Placental pericyte (primary cell): ENCODE measurements at places on chromosomes 7 and 10. TPM values are rescaled to one million over a fixed set of nuclear protein-coding genes. Genes with fewer than 3 reads are reported as not detected.

The CALN1 gene
- total RNA-seq, result not detected in 2 replicates

The AKR1D1 gene
- total RNA-seq, result not detected in 2 replicates

The CTAGE8 gene
- total RNA-seq, result under 0.01 TPM in 2 replicates

The CCNY gene
- 28.9 and 52.5 TPM in 2 replicates for total RNA-seq

The NPY gene
- not detected in 2 replicates for total RNA-seq

The OPALIN gene
- total RNA-seq, result not detected in 2 replicates

The AASS gene
- 27.6 TPM in 2 replicates for total RNA-seq

The PNLIPRP2 gene
- not detected in 2 replicates for total RNA-seq

The GPER1 gene
- total RNA-seq, result 3.4 and 4.8 TPM in 2 replicates

The RP9 gene
- 6.4 and 10.9 TPM in 2 replicates for total RNA-seq

The CTAGE4 gene
- 0.86 and 0.88 TPM in 2 replicates for total RNA-seq

The ANLN gene
- total RNA-seq, result 4.4 and 236 TPM in 2 replicates

The TMEM196 gene
- total RNA-seq, result not detected in 2 replicates

The MYL10 gene
- not detected in 2 replicates for total RNA-seq
